ENCODE measurements at places on chromosomes 5 and 9.

DNA sequence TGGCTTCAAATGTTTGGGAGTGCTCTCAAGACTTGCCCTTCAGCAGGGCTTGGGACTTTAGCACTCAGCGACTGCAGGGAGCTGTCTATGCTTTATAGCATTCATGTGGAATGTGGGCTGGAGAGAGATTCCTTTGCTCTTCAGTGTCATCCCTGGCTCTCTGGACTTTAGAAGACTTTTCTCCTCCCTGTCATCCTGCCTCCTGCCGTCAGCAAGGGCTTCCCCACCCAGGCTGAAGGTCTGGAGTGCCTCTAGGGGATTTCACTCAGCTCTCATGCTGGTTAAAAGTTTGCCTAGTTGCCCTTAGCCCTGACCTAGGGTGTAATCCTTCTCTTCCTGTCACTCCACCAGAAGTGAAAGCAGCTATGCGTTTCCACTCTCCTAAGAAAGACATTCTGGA is 210.9 kb downstream of the FRMD3 start:
- DNase-seq, result peak; percentile 44

- DNase-seq, result peak; percentile 0
These were observed 100.9 kb upstream of the HCN1 start for GRCh38 chr5:45796959-45797553.

- DNase-seq, result no peak
These were observed 133.9 kb downstream of the PBX3 start for GRCh38 chr9:125881042-125881441.

- DNase-seq, result no peak
These were observed 33.3 kb downstream of the FGF1 start for GRCh38 chr5:142652563-142652962.

- no peak for DNase-seq
These were observed 386.0 kb downstream of the SPOCK1 start for GRCh38 chr5:137113161-137113560.

DNA sequence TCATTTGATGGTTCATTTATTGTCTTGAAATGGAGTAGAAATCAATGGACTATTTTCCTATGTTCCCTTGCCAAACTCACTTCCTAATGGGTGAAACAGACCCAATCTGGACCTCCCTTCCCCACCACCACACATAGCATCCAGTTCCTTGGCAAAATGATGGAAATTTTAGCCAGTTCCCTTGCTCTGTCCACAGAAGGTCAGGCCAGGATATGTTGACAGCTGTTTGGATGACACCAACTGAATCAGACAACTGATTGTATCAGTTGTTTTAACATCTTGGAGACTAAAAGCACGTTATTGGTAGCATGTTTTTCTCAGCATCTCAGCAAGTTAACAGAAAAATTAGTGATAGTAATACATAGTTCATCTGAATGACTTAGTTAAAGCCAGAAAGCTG is 534.8 kb downstream of the PSAT1 start:
- peak; percentile 21 for DNase-seq

DNA sequence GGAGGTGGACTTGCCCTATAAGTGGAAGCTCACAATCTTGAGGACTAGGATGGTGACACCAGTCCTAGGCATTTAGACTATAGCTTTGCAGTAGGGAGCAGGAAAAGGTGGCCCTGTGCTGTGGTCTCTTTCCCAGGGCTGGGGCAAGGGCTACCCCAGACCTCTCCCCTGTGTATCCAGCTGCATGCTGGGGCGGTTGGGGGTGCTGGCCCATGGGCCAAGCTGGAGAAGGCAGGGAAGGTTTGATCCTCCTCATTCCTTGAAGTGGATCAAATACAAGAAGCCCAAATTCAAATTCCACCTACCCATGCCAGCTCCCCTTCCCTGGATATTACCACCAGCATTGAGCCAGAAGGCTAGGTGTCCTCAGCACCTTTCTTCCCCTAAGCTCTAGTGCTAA is 2.2 kb upstream of the PTGS1 start:
- DNase-seq, result no peak
